ENCODE measurements at places on chromosomes 4 and X.

DNA sequence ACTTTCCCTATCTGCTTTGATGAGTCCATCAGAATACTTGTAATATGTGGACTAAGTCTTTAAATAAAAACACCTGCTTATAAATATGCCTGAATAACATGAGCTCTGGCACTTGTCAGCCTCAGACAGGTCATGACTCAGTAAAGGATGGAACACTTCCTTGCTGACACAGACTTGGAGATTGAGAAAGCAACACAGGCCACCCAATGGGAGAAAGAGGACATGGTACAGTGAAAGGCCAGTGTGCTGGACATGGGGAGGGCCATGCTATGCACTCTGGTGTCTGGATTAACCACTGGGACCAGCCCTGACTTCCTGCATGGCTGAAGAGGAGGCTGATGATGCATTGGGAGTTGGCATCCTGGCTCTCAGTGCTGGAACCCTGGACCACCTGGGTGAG lies 149.5 kb downstream of the DHRSX start:
- DNase-seq: no peak

DNA sequence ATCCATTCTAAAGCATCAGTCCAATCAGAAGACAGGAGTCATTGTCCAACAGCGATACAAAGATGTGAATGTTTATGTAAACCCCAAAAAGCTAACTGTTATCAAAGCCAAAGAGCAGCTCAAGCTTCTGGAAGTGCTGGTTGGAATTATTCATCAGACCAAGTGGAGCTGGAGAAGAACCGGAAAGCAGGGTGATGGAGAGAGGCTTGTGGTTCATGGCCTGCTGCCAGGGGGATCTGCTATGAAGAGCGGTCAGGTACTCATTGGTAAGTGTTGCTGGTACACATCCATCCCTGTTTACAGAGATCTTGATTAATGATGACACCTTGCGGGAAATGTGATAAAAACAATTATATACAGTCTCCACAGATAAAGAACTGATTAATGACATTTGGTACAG lies 11.0 kb downstream of the INTU start:
- DNase-seq: no peak

- DNase-seq: no peak
These were observed 187.6 kb downstream of the GUCY2F start for GRCh38 chrX:109294097-109294814.

- no peak for DNase-seq
These were observed 15.0 kb upstream of the SULT1B1 start for GRCh38 chr4:69775321-69775867.

- DNase-seq: no peak
These were observed 94.9 kb upstream of the UNC5C start for GRCh38 chr4:95643627-95644026.

GRCh38 chrX:134736356-134736755 lies 78.1 kb upstream of the PLAC1 start:
- DNase-seq: no peak

DNA sequence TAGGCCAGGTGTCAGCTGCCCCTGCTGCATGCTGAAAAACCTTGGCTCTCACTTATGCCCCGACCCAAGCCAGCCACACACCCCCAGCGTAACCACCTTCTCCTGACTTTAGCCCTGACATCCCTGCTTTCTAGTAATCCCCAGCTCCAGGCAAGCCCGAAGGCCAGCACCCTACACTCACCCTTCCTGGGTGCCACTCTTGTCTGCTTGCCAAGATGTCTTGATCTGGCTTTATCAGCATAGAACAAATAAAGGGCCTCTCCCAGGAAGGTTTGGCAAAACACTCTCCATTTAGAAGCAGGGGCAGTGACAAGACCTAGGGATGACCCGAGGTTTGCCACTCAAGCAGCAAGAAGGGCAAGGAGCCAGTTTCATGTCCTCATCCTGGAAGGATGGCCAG lies 6.8 kb upstream of the MAP9 start:
- DNase-seq: no peak

- no peak for DNase-seq
These were observed 23.3 kb downstream of the PRKX start for GRCh38 chrX:3690140-3690539.

DNA sequence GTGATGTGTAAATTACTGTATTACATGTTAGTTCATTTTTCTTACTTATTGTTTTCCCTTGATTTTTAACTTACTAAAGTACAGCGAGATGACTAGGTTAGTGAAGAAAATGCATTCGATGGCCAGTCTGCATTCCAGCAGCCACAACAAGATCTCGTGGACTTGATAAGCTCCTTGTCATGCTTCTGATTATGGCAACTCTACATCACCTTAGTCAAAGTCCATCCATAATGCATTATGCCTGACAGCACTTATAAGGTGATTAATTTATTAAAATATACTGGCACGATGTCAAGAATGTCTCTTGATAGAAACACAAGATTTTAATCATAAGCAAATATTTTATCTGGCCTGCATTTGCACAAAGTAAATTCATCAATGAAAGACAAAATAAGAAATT lies 109.9 kb upstream of the NAP1L5 start:
- no peak for DNase-seq

GRCh38 chr4:22130741-22131140 lies 182.2 kb upstream of the KCNIP4 start:
- no peak for DNase-seq

DNA sequence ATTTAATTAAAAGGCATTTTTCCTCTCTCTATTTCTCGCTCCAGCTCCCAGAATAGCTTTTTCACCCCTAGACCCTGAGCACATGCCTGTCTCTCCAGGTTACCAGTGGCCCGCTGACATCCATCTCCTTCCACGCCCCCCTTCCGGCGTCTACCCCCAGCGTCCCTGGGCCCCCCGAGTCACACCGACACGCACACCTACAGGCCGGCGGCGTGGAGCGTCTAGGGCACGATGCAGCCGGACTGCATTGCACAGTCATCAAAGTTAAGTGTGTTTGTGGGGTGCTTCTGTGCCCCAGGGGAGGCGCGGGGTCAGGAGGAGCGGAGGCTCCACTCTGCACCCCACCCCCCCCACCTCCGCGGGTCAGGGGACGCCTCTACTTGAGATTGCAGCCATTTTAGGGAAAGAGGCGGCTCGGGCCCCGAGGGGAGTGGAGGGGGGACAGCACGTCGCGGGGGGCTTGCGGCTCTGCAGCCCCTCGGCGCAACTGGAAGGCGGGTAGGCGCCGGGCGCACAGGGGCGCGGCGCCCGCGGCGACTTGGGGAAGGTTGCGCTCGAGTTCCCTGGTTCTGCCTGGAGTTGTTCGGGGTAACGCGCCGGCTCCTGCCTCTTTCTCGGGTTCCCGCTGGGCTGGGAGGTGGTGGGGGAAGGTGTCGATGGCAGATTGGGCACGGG lies 112.7 kb downstream of the DHX15 start:
- DNase-seq: no peak

GRCh38 chr4:1032861-1033260 lies 21.4 kb downstream of the FGFRL1 start:
- no peak for DNase-seq

GRCh38 chr4:94351319-94351718 lies 8.7 kb upstream of the HPGDS start:
- DNase-seq: no peak
